ENCODE measurements at places on chromosomes 12 and 14. TPM values are rescaled to one million over a fixed set of nuclear protein-coding genes. Genes with fewer than 3 reads are reported as not detected.

Gene ACOT6
- total RNA-seq: not detected

Gene PA2G4
- 115 TPM for total RNA-seq

Gene BEST3
- 0.14 TPM for total RNA-seq

Gene PIANP
- 3.9 TPM for total RNA-seq

Gene HSPB8
- total RNA-seq: 17.0 TPM

Gene TMEM119
- total RNA-seq: 0.33 TPM

Gene PLEKHD1
- 0.48 TPM for total RNA-seq

Gene KRT73
- total RNA-seq: not detected

Gene NR4A1
- total RNA-seq: 11.4 TPM

Gene CPNE6
- total RNA-seq: not detected

Gene CLEC7A
- total RNA-seq: 16.2 TPM

Gene POTEG
- not detected for total RNA-seq

Gene KCNH5
- total RNA-seq: 0.88 TPM

Gene TAS2R9
- total RNA-seq: not detected

Gene CABP1
- total RNA-seq: 0.26 TPM

Gene AVPR1A
- total RNA-seq: 5.1 TPM

Gene MMP19
- 0.48 TPM for total RNA-seq

Gene IL31
- not detected for total RNA-seq

Gene ERP27
- 42.3 TPM for total RNA-seq

Gene KLHDC1
- total RNA-seq: 3.5 TPM

Gene DLK1
- 149 TPM for total RNA-seq

Gene FITM1
- 0.53 TPM for total RNA-seq

Gene HOXC4
- 6.7 TPM for total RNA-seq

Gene CLEC2A
- total RNA-seq: not detected

Gene RPL6
- 1,606 TPM for total RNA-seq

Gene SERPINA3
- 7.1 TPM for total RNA-seq

Gene DPPA3
- not detected for total RNA-seq

Gene SLCO1C1
- 0.58 TPM for total RNA-seq

Gene DNAJC22
- total RNA-seq: 5.0 TPM

Gene ADAMTS20
- total RNA-seq: 1.2 TPM

Gene HOXC9
- total RNA-seq: 0.36 TPM

Gene MDP1
- total RNA-seq: 16.9 TPM

Gene STON2
- total RNA-seq: 40.4 TPM

Gene MANSC1
- total RNA-seq: 16.8 TPM

Gene CALCOCO1
- 66.2 TPM for total RNA-seq

Gene FCF1
- total RNA-seq: 48.0 TPM

Gene ANKS1B
- 7.6 TPM for total RNA-seq

Gene PAPOLA
- total RNA-seq: 184 TPM

Gene OR10G3
- total RNA-seq: not detected

Gene AKAP5
- total RNA-seq: 0.52 TPM

Data from type B pancreatic cell (in vitro differentiated cells).